Osteoblast (primary cell): ENCODE measurements at places on chromosomes 12 and 14. TPM values are rescaled to one million over a fixed set of nuclear protein-coding genes. Genes with fewer than 3 reads are reported as not detected.

TMTC2 gene
- total RNA-seq: 2.1 and 2.5 TPM in 2 replicates

DNA sequence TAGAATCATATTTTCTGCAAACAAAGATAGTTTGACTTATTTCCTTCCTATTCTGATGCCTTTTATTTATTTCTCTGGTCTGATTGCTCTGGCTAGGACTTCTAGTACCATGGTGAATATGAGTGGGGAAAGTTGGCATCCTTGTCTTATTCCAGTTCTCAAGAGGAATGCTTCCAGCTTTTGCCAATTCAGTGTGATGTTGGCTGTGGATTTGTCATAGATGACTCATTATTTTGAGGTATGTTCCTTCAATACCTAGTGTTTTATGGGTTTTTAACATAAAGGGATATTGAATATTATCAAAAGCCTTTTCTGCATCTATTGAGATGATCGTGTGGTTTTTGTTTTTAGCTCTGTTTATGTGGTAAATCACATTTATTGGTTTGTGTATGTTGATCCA lies 139.4 kb upstream of the CNTN1 start:
- H3K4me1 ChIP-seq: no peaks in the 10 kb centered on the region
- DNase-seq: no peak
- H3K4me3 ChIP-seq: no peak overlapping the region
- no peak overlapping the region for H3K27ac ChIP-seq
- H3K36me3 ChIP-seq: no peaks in the 10 kb centered on the region
- H3K27me3 ChIP-seq: no peaks in the 10 kb centered on the region

GRCh38 chr12:10235761-10236631 lies 23.3 kb downstream of the GABARAPL1 start:
- peak; percentile 10 for DNase-seq
- no peaks in the 10 kb centered on the region for H3K36me3 ChIP-seq
- H3K4me3 ChIP-seq: no peak overlapping the region
- no peak overlapping the region for H3K27ac ChIP-seq
- no peaks in the 10 kb centered on the region for H3K4me1 ChIP-seq

GRCh38 chr12:119308708-119309456 lies 25.6 kb upstream of the CCDC60 start:
- H3K27me3 ChIP-seq: no peaks in the 10 kb centered on the region
- no peaks in the 10 kb centered on the region for H3K36me3 ChIP-seq
- H3K4me1 ChIP-seq: no peaks in the 10 kb centered on the region
- no peak overlapping the region for H3K4me3 ChIP-seq
- no peak for DNase-seq
